CD8-positive, alpha-beta T cell (primary cell): ENCODE measurements at places on chromosomes 4 and X.

DNA sequence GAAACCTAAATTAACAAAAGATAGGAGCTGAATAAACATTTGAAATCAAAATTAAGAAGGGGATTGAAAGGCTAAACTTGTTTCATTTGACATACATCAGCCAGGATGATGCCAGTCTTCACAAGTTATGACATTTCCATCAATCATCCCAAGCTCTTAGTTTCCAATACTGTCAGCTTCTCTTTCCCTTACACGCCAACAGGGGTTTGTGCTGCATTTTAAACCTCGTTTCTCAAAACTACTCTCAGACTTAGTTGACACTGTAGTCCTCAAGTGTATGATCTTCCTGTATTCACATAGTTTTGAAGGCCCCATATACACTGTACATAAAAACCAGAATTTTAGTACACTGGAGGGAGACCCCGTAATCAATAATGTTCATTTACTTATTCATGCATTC is 840 bp upstream of the P2RY10 start:
- no peak for DNase-seq

- DNase-seq = no peak
Measured at GRCh38 chr4:99383399-99383798, 30.9 kb upstream of the ADH1C start.

DNA sequence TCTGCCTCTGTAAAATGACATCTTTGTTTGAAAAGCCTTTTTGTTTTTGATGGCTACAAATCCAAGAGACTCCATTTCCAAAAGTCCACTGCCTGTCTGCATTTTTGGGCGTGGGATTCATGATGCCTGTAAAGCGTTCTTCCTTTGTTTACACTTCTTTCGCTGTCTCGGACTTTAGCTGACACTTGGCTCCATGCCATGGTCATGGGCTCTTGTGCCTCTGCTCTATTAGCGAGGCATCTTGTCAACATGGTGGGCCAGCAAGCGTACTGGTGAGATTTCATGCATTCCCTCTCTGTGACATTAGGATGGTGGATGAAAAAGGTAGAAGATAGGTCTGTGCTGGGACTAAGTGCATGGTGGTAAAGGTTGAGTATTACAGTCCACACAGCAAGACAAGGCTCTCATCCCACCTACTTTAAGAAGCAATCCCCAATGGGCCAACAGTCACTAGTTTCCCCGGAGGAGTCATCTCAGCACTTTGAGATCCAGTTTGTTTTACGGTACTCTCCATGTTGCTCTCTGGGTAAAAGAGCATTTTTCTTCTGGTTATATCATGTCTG is 298.2 kb upstream of the KLF3 start:
- DNase-seq = no peak

- no peak for DNase-seq
Measured at GRCh38 chr4:53943345-53944085, 120.9 kb downstream of the CHIC2 start.

- DNase-seq = no peak
Measured at GRCh38 chr4:111562826-111563225, 582.4 kb upstream of the FAM241A start.

DNA sequence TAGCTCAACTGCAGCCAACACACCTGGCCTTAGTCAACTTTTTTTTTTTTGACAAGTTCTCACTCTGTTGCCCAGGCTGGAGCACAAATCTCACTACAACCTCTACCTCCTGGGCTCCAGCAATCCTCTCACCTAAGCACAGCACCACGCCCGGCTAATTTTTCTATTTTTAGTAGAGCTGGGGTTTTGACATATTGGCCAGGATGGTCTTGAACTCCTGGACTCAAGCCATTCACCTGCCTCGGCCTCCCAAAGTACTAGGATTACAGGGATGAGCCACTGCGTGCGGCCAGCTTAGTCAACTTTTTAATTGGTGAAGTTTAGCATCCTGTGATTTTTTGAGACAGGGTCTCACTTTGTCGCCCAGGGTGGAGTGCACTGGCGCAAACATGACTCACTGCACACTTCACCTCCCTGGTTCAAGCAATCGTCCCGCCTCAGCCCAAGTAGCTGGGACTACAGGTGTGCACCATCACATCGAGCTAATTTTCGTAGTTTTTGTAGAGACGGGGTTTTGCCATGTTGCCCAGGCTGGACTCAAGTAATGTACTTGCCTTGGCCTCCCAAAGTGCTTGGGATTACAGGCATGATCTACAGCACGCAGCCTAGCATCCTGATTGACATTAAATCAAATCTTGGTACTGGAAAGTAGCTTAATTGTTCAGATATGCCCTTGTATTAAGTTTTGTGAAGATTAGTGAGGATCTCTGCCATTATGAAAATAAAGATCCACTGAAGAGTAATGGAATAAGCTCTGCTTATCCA is 8.3 kb downstream of the HNRNPDL start:
- DNase-seq = no peak

DNA sequence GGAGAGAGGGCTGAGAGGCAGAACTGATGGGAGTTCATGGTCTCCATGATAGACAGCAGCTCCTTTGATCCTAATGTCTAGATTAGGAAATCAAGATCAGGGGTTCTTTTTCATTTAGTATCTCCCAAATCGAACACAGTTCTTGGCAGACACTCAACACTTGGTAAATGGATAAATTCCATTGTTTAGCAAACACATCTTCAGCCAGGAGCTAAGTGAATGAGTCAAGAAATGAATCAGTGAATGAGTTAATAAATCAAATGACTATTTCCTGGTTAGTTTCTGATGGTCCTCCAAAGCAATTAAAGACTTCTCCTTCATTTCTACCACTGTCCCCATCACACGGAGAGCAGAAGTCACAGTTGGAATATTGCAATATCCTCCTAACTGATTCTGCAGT is 120.0 kb upstream of the SHISA3 start:
- DNase-seq = no peak

GRCh38 chr4:23789762-23790161 is 100.1 kb downstream of the PPARGC1A start:
- no peak for DNase-seq

GRCh38 chrX:78104447-78105176 is 564 bp downstream of the PGK1 start:
- DNase-seq = peak; percentile 7

GRCh38 chrX:71659342-71659741 is 8.0 kb upstream of the LOC101059915 start:
- DNase-seq = no peak

GRCh38 chr4:3284734-3285557 is 7.9 kb upstream of the RGS12 start:
- no peak for DNase-seq

DNA sequence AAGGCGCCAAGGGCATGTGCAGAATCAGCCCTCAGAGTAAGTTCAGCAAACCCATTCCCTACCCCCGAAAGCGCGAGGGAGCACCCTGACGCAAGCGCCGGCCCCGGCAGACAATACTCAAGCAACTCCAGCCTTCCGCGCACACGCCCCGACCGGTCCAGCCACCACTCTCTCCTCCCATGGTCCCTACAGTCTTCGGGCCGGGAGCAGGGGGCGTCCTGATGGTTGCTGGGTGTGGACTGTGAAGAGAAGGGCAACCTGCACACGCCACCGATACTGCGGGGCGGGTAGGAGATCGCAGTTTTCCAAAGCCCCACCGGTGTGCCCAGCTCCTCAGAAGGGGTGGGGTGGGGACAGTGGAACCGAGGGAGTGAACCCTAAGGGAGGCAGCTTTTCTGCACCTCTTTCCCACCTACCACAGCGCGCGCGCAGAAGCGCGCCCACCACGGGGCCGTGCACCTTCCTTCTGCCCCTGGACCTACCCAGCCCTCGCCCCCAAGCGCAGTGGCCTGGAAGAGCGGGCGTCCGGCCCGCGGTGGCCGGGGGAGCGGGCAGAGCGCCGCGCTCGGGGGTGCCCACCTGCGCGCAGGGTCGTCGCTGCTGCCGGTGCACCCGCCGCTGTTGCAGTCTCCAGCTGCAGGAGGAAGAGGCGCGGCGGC is 650.2 kb upstream of the DIPK2B start:
- peak; percentile 18 for DNase-seq

DNA sequence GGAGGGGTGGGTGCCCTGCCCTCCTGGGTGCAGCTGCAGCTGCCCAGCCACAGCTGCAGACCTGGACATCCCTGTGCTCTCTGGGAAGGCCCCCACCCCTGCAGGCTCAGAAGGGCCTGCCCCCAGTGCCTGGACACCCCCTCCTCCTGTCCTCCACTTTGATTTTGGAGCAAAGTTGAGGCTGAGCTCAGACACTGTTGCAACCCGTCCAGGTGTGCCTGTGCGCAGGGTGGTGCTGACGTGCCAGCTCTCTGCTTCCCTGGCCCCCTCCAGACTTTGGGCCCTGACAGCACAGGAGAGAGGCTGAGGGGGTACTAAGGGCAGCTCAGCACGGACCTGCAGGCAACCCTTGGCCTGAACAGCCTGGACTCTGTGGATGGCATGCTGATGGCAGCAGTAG is 750.3 kb downstream of the ARAP2 start:
- no peak for DNase-seq

- no peak for DNase-seq
Measured at GRCh38 chrX:17462881-17463280, 87.9 kb downstream of the NHS start.

GRCh38 chr4:20529691-20530090 is 170.6 kb upstream of the PACRGL start:
- no peak for DNase-seq

GRCh38 chr4:156635051-156635450 is 336.5 kb downstream of the PDGFC start:
- DNase-seq = no peak

- DNase-seq = no peak
Measured at GRCh38 chr4:7052923-7053715, 9.9 kb downstream of the TADA2B start.

GRCh38 chr4:76624241-76624681 is 189.2 kb downstream of the SHROOM3 start:
- DNase-seq = no peak

DNA sequence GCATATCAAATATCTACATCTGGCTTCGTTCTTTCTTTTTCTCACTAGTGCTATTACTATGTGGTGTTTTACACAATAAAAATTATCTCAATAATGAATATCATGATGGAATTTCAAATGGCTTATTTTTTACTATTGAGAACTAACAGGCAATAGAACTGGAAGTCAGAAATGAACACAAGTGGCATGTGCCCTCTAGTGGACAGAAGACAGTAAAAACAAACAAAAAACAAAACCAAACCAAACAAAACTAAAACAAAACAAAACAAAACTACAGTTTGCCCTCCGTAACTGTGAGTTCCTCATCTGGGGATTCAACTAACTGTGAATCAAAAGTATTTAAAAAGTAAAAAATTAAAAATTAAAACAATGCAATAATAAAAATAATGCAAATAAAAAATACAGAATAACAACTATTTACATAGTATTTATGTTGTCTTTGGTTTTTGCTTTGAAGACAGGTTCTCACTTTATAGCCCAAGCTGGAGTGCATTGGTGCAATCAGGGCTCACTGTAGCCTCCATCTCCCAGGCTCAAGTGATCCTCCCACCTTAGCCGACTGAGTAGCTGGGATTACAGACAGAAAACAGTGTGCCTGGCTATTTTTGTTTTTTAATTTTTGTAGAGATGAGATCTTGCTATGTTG is 195.6 kb upstream of the TACR3 start:
- no peak for DNase-seq

DNA sequence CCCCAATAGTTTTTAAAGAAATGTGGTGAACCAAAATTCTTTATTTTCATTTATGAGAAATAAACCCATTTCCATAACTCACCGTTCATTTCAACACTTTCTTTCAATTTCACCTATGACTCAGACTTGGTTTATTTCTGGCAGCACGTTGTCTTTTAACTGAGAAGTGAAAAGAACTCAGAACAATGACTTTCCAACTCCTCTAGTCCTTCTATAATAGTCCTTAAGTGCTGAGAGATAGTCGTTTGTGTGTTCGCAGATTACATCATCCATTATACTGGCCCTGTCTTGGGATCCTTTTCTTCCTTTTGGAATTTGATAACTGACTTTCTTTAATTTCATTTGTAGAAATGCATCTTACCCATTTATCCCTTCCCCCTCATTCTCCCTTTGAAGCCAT is 113.6 kb downstream of the GLUD2 start:
- DNase-seq = no peak

DNA sequence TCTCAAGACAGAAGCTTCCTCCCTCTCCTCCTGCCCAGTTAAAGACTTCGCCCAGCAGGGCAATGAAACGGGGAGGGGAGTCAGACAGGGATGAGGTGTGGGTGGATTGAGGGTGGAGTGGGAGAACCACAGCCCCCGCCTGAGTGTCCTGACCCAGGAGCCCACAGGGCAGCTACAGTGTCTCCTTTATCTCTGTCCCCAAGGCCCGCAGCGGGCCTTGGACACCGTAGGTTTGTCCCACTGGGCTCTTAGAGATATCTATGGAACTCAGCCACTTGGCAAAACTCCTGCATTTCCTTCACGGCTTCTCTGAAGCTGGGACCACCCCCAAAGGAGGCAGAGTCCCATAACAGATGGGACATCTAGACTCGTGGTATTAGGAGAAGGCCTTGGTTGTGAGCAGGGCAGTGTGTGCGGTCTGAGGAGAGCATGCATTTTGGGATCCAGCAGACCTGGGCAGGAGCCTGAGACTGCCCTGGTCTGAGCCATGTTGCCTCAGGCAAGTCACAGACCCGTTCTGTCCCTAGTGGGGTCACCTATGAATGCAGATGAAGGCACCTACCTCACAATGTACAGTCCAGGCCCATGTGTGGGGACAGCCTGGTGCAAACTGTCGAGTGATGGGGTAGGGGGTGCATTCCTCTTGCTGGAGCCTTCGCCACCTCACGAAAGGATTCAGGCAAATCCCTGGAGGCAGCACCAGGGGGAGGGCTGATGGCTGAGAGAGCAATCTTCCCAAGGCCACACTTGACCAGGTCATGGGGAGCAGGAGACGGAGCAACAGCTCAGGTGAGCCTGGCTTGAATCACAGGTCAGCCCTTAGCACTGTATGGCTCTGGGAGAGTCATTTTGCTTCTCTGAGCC is 225.7 kb upstream of the PSAPL1 start:
- no peak for DNase-seq

DNA sequence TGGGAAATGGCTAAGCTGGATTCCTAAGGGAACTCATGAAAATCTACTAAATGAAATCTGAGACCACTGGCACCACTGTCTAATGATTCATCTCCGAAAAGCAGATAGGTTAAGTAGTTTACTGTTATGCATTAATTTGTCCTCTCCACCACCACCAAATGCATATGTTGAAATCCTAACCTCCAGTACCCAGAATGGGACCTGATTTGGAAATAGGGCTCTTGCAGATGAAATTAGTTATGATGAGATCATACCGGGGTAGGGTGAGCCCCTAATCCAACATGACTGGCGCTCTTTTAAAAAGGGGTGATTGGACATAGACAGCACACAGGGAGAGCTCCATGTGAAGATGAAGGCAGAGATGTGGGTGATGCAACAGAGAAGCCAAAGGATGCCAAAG is 124.9 kb upstream of the GUCY1A1 start:
- no peak for DNase-seq

DNA sequence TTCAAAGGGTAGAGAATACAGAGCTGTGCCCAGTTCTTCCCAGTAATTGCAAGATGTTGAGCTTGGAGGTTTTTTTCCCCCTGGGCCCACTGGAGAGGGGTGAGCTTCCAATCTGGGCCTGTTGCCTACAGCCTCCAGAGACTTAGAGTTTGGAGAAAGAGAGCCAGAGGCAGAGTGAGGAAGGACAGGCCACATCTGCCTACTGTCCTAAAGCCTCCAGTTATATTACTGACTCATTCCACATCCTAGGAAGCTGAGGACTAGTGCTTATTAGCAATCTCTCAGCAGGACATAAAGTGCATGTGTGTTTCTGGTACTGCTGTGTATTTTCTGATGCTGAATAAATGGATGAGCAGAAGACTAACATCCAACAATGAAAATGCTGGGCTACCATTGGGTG is 181.0 kb upstream of the MAMLD1 start:
- DNase-seq = no peak

- no peak for DNase-seq
Measured at GRCh38 chr4:59571805-59572430, 1628.2 kb upstream of the ADGRL3 start.

- no peak for DNase-seq
Measured at GRCh38 chrX:69116077-69116476, 49.2 kb downstream of the PJA1 start.
